ENCODE measurements at places on chromosomes 4 and X. TPM values are rescaled to one million over a fixed set of nuclear protein-coding genes. Genes with fewer than 3 reads are reported as not detected.

Gene ALAS2
- total RNA-seq, result not detected

Gene DUSP9
- total RNA-seq, result not detected

Gene HADH
- 11.6 TPM for total RNA-seq

Gene NDST4
- not detected for total RNA-seq

Gene KCNE5
- not detected for total RNA-seq

Gene HS6ST2
- total RNA-seq, result not detected

Gene TLR10
- total RNA-seq, result 0.44 TPM

Gene MSANTD1
- total RNA-seq, result 2.0 TPM

Gene SPANXN4
- total RNA-seq, result not detected

Gene MND1
- 0.67 TPM for total RNA-seq

Gene F11
- total RNA-seq, result not detected

Gene USP27X
- 2.2 TPM for total RNA-seq

Gene DMRTC1B
- 1.3 TPM for total RNA-seq

Gene GALNTL6
- total RNA-seq, result not detected

Gene PABPC1L2A
- not detected for total RNA-seq

Gene EFHC2
- 1.1 TPM for total RNA-seq

Gene EPGN
- total RNA-seq, result 0.54 TPM

Gene CHRNA9
- total RNA-seq, result not detected

Gene FBXO8
- 20.5 TPM for total RNA-seq
